ENCODE measurements at places on chromosomes 2 and 18. TPM values are rescaled to one million over a fixed set of nuclear protein-coding genes. Genes with fewer than 3 reads are reported as not detected.

The WDR7 gene
- 13.7 TPM for total RNA-seq

The GAREM2 gene
- total RNA-seq = 0.94 TPM

The SPC25 gene
- 2.0 TPM for total RNA-seq

The FAM228A gene
- not detected for total RNA-seq

The MRPL44 gene
- 32.3 TPM for total RNA-seq

The ANTXR1 gene
- 19.4 TPM for total RNA-seq

The DYNC1I2 gene
- 99.5 TPM for total RNA-seq

The TMEM37 gene
- not detected for total RNA-seq

The RPRD1A gene
- 52.0 TPM for total RNA-seq

The CPLX4 gene
- not detected for total RNA-seq

The NFATC1 gene
- total RNA-seq = 6.3 TPM

The AQP12A gene
- total RNA-seq = not detected

The SOX11 gene
- not detected for total RNA-seq

The UGT1A4 gene
- not detected for total RNA-seq

The ERBB4 gene
- total RNA-seq = not detected

The TUBA3E gene
- not detected for total RNA-seq

The IL36A gene
- not detected for total RNA-seq

The RPS27A gene
- 3,193 TPM for total RNA-seq

The ALLC gene
- not detected for total RNA-seq

The MROH2A gene
- not detected for total RNA-seq

The SLC23A3 gene
- 0.11 TPM for total RNA-seq

The RRM2 gene
- 22.4 TPM for total RNA-seq

The ATP8B1 gene
- 6.3 TPM for total RNA-seq

The GPR35 gene
- not detected for total RNA-seq

The TRIM43 gene
- not detected for total RNA-seq

The RESP18 gene
- not detected for total RNA-seq

The PLB1 gene
- total RNA-seq = 1.4 TPM

The NEU2 gene
- not detected for total RNA-seq

The RAD51AP2 gene
- 0.04 TPM for total RNA-seq

The BOLL gene
- not detected for total RNA-seq
